ENCODE measurements at places on chromosomes 2 and 18.

DNA sequence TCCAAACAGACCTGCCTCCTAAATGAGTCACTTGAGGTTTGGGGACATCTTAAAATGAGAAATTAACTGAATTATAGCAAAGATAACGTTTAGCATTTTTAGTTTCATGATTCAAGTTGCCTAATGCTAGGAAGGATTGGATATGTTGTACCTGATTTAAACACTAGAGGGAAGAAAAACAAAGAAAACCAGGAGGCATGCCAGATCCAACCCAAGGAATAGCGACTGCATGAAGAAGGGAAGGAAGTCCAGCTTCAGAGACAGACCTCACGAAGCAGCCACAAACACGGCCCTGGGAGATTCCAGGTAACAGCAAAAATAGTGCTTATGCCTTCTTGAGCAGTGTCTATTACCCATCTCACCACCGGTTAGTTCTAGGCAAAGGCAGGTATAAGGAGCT, 499.9 kb upstream of the SPHKAP start:
- DNase-seq: no peak

- no peak for DNase-seq
Measured at GRCh38 chr2:143828763-143829537, 691.0 kb downstream of the ZEB2 start.

DNA sequence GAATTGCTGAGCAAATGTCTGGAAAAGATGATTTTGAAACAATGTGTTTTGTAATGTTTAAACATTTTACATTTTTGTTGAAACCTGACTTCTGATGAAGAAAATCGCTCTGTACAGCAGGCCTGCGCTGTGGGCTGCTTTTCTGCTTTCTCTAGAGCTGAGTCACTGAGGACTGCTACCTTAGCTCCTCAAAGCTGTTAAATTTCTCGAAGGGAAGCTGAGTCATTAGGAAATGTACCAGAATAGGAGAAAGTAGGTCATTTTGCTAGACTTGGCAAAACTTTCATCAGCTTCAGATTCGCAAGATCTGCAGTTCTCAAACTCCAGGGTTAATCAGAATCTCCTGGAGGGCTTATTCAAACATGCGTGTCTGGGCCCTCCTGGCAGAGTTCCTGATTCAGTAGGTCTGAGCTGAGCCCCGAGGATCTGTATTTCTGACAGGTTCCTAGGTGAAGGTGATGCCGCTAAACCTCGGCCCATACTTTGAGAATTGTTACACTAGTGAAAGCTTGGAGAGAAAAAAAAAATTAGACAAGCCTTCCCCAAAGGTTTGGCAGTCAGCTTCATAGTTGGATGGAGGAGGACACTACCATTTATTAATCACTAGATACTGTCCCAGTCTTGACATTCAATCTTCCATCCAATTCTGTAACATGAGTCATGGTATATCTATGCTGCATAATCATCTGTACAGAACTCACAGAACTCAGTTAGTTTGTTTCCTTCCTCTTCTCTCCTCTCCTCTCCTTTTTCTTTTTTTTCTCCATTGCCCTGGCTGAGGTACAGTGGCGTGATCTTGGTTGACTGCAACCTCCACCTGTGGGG, 297.6 kb downstream of the PARD3B start:
- DNase-seq: no peak

GRCh38 chr18:74840492-74841167, 243.0 kb downstream of the ZNF407 start:
- DNase-seq: no peak

DNA sequence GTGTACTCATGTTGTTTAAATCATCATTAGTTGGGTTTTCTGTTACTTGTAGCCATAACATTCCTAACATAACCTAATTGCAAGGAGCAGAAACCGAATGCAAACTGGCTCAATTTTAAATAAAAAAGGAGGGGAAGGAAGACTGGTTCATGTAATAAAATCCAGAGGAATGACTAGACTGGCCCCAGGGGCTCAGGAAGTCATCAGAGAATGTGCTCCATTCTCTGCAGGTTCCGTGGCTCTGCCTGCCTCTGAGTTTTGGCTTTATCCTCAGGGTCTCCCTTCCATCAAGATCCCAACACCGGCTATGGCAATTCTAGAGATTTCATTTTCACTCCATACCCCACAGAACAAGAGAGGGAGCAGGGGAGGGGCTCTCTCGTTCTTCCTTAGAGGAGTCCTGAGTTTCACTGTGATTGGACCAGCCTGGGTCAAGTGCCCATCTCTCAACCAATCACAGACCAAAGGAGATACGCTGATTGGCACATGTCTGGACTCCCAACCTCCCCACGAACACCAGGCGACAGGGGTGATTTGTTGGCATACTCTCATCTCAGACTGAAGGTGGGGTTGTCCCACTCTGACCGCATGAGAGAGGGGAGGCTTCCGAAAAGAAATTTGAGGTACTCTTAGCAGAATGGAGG, 64.8 kb downstream of the NPPC start:
- DNase-seq: no peak

DNA sequence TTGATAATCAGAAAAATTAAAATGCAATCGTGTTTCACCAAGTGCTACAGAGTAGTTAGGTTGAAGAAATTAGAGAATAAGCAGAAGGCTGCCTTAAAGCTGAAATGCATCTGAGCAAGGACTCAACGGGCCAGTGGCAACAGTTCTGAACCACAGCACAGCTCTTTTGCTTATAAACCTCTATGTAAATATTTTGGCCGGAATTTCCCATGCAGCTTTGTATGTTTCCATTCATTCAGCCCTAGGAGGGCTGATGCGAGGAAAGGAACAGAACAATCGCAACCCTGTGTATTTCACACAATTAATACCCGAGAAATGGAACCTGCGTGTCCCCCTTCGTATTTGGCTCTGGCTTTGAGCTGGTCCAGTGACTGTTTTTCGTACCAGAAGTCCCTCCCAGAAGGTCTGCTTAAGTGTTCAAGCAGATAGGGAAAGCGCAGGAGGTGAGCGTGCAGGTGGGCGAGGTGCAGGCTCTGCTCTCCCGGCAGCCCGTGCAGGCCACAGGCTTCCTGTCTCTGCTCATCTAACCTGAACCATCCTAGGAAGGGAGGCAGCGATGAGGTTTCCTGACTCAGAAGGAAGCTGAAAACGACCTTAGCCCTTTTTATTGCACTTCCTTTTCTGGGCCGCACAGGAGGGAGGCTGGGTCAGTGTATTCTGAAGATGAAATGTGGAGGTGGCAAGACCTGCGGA, 67.3 kb downstream of the ASB1 start:
- DNase-seq: no peak

DNA sequence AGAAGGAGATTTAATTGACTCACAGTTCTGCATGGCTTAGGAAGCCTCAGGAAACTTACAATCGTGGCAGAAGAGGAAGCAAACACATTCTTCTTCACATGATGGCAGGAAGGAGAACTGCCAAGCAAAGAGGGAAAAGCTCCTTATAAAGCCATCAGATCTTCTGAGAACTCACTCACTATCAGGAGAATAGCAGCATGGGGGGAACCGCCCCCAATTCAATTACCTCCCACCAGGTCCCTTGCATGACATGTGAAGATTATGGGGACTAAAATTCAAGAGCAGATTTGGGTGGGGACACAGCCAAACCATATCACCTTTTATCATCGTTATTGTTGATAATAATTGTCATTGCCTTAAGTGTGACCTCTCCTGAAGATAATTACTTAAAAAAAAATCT, 197.9 kb upstream of the SLC14A2 start:
- no peak for DNase-seq

- DNase-seq: no peak
Measured at GRCh38 chr2:240530181-240530580, 27.6 kb downstream of the ANKMY1 start.

DNA sequence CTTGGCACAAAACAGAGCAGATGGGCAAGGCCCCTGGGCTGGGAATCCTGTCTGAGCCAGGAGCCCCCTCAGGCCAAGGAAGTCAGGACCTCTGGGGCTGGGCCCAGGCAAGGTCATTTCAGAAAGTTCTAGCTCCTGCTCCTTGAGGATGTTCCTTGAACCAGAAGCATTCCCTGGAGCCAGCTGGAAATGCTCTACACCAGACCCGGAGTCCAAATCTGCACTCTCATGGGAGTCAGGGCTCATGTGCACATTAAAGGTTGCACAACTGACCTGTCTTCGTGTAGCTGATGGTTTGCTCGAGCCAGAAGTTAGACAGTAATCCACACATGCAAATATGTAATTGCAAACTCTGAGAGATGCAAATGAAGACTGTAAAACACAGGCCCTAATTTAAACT, 18.0 kb downstream of the PARD6G start:
- DNase-seq: no peak

GRCh38 chr2:86025229-86025820, 80.4 kb downstream of the POLR1A start:
- no peak for DNase-seq

GRCh38 chr18:1559563-1559962, 654.9 kb downstream of the ADCYAP1 start:
- DNase-seq: no peak

DNA sequence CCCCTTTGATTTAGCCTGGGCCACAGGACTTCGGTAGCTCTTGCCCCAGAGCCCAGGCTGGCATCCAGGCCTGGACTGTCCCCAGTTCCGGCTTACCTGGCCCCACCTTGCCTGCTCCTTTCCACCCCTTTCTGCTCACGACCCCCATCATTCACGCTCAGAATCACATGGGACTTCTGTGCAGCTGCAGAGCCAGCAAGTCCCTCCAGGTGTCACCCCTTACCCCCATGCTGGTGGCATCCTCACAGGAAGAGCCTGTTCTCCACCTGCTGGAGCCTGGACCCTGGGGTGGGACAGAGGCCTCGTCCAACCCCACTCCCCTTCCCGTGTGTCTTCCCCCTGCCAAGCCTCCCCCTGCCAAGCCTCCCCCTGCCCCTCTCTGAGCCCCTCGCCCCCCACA, 7.9 kb upstream of the KCNIP3 start:
- no peak for DNase-seq

- DNase-seq: no peak
Measured at GRCh38 chr2:203280428-203281064, 41.7 kb downstream of the CYP20A1 start.

DNA sequence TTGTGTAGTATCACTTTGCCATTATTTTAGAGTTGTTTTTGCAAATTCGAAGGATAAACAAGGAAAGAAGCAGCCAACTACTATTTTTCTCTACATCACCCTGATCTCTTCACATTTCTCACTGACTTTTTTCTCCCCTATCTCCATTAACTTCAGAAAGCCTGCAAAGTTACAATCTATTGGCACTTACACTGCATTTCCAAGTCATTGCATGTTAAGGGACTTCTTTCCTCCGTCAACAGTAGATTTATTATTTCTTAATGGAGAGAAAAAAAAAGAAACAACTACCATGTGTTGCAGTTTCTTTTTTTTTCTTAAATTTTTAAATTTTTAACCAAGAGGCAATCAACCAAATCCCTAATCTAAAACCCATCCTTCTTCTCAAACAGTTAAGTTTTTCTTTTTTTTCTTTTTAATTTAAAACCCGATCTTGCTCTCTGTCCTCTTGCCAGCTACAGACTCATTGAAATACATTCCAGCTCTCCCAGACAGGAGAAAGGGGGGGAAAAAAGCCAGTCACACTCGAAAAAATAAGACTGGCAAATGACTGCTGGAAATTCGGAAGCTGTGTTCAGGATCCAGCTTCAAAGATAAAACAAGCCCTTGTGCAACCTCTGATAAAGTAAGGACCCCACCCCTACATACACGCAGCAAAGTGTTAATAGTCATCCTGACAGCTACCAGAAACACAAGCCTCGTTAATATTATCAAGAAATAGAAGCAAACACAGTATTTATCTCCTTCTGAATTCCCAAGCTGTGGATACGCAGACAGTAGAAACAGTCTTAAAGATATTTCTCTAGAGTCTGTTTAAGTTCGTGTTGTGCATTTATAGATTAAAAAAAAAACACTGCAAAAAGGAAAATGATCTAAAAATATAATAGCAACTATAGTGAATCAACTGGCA, 1.3 kb downstream of the LRRTM4 start:
- peak; percentile 29 for DNase-seq

DNA sequence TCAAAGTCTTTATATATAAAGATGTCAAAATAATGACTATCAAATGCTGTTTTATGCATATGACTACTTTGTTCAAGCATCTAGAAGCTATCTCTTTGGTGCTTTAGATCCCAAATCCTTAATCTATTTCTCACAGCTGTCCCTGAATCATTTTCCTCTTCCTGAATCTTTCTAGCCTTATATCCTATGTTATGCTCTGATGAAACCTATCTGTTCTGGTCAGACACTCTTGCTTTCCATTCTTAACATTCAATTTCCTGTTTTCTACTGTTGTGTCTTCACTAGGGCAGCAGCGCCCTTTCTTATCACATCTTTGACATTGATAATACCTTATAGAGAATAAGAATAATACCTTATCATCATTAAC, 6.3 kb upstream of the PARD3B start:
- DNase-seq: no peak

DNA sequence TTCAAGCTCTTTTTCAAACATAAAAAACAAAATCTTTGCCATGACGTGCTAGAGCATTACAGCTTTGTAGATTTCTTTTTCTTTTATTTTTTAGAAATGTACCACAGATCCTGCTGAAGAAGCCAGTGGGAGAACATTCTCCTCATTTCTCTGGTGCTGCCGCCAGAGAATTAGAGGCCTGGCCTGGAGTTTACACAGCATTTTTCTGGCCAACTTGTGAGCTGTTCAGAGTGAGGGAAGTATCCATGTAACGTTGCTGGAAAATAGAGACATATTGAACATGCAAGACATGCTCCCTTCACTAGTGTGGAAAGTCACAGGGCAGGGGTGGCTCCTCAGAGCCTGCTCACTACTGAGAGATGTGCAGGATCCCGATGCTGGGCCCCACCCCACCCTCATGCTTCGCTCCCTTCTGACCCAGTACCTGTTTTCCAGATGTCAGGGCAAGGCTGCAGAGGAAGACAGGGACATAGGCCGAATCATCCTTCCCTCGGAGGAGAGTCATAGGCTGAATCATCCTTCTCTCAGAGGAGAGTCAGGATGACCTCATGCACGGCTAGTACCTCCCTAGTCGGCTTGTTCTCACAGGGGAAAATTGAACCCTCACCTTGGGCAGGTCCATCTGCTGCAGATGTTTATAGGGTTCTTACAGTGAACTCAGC, 298.5 kb downstream of the INSIG2 start:
- no peak for DNase-seq

DNA sequence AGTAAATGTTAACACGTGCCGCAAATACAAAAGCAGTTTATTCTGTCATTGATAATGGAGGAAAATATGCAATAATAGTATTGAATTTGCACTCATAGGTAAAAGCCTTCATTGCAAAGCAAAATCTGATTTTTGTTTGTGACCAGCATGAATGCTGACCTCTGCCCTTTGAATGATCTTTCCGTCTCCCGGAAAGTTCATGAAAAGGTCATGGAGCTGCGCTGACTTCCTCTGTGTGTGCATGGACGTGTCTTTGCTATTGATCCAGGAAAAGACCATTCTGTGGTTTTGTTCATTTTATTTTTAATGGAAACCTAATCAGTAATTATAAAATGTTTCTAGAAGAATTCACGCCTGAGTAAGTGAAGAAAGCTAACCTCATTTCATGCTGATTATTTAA, 320.0 kb downstream of the MTX2 start:
- no peak for DNase-seq

GRCh38 chr18:45026162-45026561, 345.5 kb downstream of the SETBP1 start:
- no peak for DNase-seq

GRCh38 chr2:110852541-110853263, 120.3 kb downstream of the ACOXL start:
- no peak for DNase-seq

- no peak for DNase-seq
Measured at GRCh38 chr2:132583666-132584360, 86.2 kb downstream of the LYPD1 start.

Data from spinal cord (tissue), 10 donors.